ENCODE measurements at places on chromosomes 11 and 22.

DNA sequence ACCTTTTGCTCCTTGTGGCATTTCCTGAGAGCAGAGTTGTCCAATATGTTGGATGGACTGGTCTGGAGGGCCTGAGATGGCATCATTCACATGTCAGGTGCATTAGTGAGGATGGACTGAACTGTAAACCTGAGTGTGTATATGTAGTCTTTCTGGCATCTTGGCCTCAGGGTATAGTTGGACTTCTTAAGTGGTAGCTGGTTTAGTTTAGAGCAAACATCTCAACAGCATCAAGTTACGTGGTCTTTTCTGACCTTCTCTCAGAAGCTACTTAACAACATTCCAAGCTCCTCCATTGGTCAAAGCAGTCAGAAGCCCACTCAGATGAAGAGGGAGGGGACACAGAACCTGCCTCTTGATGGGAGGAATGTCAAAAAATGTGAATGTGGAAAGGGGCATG lies 829.9 kb downstream of the METTL15 start:
- DNase-seq, result no peak

- no peak for DNase-seq
These were observed 1375.6 kb upstream of the TENM4 start for GRCh38 chr11:80816454-80816847.

DNA sequence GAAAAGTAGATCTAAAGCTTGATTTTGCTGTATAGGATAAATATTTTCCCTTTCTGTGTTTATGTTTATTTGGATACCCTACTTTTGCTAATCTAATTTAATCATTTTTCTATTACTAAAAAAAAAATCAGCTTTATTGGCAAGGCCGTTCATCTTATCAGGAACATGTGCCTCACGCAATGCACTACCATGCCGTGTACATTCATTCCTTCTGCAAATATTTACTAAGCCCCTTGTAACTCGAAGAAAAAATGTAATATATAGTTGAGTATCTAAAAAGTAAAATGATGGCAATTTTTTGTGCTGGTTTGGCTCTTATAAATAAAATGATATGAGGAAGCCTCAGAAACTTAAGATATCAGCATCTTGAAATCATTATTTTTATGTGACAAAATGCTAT lies 8.9 kb downstream of the UVRAG start:
- DNase-seq, result no peak

DNA sequence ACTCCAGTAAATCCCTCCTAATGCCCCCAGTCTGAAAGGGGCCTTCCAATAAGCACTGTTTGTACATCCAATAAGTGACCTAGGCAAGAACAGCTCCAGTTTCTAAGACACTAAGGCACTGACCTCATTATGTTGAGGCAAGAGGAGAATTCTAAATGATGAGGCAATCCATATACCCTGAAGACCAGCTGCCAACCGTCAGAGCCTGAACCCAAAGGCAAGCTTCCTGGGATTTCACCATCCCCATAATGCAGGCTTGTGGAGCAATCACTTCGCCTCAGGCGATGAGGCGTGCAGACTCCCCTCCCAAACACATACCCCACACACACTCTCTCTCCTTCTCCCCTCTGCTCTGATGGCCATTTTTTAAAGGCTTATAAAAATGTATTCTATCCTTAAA lies 49.5 kb downstream of the LGR4 start:
- peak; percentile 18 for DNase-seq

GRCh38 chr11:119795231-119795630 lies 66.2 kb upstream of the NECTIN1 start:
- no peak for DNase-seq

DNA sequence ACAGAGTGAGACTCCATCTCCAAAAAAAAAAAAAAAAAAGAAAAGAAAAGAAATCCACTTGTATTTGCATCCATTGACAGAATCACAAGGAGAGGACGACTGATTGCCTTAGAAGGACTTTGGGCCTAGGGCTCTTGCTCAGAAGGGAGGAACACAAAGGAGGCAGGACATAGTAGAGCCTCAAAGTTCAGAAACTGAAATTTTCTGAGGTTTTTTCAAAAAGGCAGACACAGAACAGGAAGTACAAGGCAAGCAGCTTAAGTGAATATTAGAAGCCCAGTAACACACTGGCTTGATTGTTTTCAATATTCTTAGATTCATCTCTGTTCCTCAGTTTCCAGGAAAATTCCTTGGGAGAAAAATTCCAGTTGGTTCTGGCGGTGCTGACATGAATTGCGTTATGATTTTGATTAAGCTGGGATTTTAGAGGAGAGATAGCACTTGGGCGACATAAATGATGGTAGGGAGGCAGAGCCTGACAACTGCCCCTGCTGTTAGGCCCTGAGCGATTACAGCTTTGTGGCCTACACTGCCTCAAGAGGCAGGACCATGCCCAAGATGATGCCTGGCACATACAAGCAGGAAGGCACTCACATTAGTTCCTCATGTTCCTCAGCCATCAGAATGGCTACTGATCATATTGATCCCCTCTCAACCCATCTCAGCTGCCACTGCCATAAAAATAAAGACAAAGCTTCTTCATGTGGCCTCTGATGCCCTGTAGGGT lies 15.3 kb downstream of the CLPB start:
- DNase-seq, result peak; percentile 48

DNA sequence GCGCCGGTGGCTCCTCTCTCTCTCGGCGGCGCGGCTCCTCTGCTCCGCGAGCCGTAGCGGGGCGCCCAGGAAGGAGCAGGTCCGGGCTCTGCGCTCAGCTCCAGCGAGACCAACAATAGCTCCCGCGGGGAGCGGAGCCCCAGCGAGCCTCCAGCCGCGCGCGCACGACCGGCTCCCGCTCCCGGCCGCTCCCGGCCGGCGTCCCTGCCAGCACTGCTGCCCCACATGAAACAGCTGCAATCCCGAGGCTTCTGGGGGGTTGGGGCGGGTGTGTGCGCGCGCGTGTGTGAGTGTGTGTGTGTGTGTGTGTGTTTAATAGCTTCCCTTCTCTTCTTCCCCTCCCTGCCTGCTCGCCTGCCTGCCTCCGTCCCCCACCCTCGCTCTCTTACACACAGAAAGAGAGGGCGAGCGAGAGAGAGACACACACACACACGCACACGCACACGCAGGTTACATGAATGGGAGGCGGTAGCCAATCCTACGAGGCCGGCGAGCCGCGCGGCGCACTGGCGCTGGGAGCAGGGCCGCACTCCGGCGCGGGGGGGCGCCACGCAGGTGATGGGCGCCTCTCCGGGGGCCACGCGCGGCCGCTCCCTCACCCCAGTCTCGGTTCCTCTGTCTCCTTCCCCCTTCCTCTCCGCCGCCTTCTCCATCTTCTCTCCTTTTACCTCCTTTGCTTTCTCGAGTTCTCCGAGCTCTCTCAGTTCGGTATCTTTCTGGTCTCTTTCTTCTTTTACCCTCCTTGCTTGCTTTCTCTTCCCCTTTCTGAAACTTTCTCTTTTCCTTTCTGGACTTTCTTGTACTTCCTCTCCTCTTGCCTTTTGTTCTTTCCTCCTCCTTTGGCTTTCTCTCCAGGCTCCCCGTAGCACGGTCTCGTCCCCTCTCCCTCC lies at the start of gene TENM4:
Gene TENM4 (minus strand): TSS at position 460 of the 890 bp plus-strand sequence. CDS start 371,086 bp downstream, outside the sequence.
- DNase-seq, result no peak

DNA sequence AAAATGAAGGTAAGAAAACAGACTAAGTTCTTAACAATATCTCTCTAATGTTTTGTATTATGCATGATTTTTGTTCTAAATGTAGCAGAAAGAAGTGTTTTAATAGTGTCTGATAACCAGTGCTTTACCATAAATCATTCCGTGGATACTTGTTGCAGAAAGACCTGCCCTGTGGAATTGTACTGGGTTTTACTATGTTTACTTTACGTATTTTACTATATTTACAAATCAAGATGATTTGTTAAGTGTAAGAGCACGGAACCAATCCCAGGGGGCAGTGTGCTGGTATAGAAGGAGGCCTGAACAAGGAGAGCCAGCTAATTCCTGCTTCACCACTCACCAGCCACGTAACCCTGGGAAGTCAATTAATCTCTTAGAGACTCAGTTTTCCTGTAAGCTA lies 1.4 kb downstream of the HTR3B start:
- peak; percentile 35 for DNase-seq

GRCh38 chr11:78277314-78277994 lies 88.7 kb downstream of the USP35 start:
- no peak for DNase-seq

DNA sequence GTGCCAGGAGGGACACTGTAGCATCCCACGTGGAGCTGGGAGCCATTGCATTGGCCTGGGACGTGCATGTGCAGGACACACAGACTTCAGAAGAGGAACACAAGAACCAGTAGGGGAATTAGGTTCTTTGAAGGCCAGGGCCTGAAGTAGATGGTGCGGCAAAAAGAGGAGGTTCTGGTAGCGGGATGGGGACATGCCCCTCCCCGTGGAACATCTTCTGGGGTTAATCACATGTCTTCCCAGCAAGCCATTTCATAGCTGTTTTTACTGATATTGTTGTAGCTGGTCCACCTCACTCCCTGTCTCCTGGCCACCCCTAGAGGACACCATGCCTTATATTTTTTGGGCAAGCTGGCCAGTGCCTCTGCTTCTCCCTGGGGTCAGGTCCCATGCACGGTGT lies 74.3 kb downstream of the SCN3B start:
- no peak for DNase-seq

- no peak for DNase-seq
These were observed 239.5 kb downstream of the ST3GAL4 start for GRCh38 chr11:126594921-126595367.

DNA sequence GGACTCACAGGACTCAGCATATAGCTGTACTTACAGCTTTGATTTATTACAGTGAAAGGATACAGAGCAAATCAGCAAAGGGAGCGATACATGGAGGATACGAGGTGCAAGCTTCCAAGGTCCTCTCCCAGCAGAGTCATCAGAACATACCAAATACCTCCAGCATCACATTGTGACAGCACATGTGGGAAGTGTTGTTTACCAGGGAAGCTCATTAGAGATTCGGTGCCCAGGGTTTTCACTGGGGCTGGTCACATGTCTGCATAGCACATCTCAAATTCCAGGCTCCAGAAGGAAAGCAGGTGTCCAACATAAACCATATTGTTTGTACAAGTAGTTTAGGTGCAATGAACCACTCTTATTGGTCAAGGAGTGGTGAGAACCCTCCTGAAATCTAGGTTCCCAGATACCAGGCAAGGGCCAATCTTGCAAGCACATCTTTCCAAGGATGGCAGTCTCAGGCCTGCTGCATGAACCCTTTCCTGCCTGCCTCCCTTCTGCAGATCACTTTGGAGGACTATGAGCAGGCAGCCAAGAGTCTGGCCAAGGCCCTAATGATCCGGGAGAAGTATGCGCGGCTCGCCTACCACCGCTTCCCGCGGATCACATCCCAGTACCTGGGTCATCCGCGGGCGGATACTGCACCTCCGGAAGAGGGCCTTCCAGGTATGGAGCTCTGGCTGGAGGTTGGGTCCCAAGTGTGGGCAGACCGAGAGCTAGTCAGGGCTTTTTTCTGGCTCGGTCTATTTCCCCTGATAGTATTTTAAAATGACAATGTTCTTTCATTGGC lies 26.7 kb downstream of the AMPD3 start:
- DNase-seq, result no peak

- DNase-seq, result no peak
These were observed 100.7 kb upstream of the OR4C13 start for GRCh38 chr11:49851511-49851910.

DNA sequence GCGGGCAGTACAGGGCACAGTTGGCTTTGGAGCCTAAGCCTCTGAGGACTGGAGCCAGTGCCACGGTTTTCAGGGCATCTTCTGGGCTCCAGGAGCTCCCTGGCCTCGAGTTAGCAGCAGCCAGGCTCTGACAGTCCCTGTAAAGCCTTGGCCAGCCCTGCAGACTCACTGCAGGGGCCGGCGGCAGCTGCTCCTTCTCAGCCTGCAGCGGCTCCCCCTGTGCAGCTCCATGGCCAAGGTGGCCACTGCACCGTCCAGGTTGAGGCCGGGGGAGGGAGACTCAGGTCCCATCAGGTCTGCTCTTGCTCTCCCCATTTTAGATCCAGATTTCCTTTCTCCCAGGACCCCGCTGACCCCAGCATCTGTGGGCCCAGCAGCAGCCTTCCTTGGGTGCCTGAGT lies 1461.1 kb downstream of the BRD1 start:
- no peak for DNase-seq

- no peak for DNase-seq
These were observed 1.4 kb upstream of the BPIFC start for GRCh38 chr22:32465661-32466060.

GRCh38 chr22:37545703-37546436 lies 14.4 kb upstream of the CDC42EP1 start:
- no peak for DNase-seq

DNA sequence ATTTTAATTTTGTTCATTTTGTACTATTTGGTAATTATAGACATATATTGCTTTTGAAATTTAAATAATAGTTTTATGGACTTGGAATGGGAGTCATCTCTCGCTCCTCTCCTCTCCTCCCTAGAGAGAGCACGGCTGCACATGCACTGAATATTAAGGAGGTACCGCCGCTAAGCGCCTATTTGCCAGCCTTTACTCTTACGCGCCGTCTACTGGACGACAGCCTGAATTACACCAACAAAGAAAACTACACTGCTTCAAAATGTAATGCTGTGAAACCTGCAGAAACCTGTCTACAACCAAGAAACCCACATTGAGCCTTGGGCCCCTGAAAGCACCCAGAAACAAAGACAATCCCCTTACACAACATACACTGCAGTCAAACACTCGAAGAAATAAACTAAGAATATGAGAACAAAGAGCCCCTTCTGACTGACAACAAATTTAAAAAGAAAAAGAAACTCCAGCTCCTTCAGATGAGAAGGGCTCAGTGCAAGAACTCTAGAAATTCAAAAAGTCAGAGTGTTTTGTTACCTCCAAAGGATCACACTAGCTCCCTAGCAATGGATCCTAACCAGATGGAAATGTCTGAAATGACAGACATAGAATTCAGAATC lies 737.2 kb downstream of the LRRC4C start:
- peak; percentile 63 for DNase-seq

GRCh38 chr11:125433454-125434121 lies 62.5 kb downstream of the FEZ1 start:
- peak; percentile 70 for DNase-seq

- DNase-seq, result no peak
These were observed 301.2 kb downstream of the OR4C45 start for GRCh38 chr11:50333861-50334260.

- no peak for DNase-seq
These were observed 15.6 kb upstream of the EMID1 start for GRCh38 chr22:29190051-29190450.

GRCh38 chr11:116472651-116473050 lies 300.1 kb downstream of the BUD13 start:
- peak; percentile 20 for DNase-seq

DNA sequence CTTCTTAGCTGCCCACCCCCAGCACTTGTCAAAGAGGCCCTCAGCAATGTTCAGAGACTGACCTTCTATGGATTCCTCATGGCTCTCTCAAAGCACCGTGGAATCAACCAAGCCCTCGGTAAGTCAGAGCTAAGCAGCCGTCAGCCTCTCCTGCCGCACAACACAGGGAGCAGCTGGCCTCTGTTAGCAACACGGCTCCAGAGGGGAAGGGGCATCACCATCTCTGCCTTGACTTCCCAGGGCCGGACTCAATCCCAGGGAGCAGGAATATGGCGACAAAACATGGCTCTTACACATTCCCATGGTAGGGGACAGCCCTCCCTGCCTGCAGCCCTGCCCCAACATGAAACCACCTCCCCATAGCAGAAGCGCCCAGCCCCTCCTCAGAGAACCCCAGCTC lies 18.9 kb downstream of the ARFGAP2 start:
- DNase-seq, result no peak

- DNase-seq, result no peak
These were observed 69.7 kb upstream of the SEPTIN5 start for GRCh38 chr22:19644314-19645223.
